ENCODE measurements at places on chromosomes 6 and 20.

GRCh38 chr6:57974653-57975052 lies 657.2 kb downstream of the PRIM2 start:
- no peak for DNase-seq

DNA sequence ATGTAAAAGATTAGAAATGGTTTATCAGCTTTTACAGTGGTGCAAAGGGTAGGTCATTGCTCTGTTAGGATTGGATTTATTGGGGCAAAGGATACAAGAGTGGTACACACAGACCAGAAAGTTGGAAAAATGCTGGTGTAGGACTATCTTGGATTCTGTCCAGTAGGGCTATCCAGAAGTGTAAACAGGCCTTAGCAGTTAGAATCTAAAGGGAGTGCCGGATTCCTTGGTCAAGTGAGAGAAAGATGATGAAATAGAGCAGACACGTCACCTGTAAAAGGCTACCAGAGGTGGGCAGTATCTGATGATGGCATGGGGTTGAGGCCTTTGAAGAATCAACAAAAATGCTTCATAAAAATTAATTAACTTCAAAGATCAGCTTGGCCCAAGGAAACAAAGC lies 975.9 kb downstream of the KIF16B start:
- DNase-seq, result no peak

- DNase-seq, result no peak
Observed at GRCh38 chr20:35301426-35301825, 9.2 kb upstream of the FAM83C start.

DNA sequence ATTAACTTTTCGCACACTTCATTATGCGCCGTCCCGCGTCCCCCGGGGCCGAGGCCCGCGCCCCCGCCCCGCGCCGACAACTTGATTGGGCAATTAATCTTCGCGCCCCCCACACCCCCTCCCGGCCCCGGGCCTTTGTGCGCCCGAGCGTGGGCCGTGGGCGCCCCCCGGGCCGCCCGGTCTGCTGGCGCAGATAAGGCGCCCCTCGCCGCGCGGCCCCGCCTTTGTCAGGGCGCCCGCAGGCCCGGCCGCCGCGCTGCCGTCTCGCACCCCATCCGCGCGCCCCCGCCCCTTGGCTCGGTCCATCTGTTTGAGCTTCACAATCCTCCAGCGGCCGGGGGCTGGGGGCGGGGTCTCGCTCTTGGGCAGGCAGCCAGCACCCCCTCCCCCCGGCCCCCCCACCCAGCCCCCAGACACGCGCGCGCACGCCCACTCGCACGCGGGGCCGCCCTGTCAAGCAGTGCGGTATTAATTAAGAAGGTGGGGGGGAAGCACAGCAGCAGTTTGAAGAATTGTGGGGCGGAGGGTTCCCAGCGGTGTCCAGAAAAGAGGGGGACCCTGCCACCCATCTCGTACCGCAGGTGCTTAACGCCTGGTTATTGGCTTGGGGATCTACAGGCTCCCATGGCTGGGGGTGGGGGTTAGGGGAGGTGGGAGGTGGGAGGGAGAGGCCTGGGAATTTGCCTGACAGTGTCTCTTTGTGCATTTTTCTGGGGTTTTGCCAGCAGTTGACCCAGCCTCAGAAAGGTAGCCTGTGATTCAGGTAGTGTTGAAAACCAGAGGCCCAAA lies 34.6 kb upstream of the SCRT2 start:
- no peak for DNase-seq

GRCh38 chr6:152893187-152893586 lies 89.7 kb downstream of the FBXO5 start:
- DNase-seq, result no peak

DNA sequence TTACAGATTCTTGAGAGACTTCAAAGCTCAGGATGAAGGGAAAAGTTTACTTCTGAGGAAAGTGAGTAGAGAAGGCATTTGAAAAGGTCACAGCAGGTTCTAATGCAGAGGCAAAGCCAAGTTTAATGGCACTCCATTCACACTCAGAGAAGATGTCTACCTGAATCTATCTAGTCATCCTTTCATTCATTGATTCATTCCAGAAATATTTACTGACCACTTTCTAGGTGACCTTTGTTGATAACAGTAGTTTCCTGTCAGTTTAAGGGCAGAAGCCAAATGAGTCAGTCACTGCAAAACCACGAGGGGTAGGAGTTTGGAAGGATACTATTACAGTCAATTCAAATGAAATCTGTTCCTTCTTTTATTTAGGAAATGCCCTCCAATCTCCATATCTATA lies 30.8 kb downstream of the FBXO5 start:
- no peak for DNase-seq

DNA sequence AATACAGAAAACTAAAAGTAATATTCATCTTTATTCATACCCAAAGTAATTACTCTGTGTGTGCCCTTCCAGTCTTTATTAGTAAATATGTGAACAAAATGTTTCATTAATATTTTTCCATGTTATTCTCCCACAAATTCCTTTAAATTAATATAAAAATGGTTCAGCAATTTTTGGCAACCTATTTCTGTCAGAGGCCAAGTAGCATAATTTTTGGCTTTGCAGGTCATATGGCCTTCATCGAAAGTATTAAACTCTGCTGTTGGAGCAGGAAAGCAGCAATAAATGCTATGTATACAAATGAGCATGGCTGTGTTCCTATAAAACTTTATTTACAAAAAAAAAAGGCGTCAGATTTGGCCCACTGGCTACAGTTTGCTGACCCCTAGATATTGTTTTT lies 16.1 kb downstream of the ZC2HC1B start:
- no peak for DNase-seq

- DNase-seq, result peak; percentile 56
Observed at GRCh38 chr20:50691573-50692551, 520 bp upstream of the RIPOR3 start.

DNA sequence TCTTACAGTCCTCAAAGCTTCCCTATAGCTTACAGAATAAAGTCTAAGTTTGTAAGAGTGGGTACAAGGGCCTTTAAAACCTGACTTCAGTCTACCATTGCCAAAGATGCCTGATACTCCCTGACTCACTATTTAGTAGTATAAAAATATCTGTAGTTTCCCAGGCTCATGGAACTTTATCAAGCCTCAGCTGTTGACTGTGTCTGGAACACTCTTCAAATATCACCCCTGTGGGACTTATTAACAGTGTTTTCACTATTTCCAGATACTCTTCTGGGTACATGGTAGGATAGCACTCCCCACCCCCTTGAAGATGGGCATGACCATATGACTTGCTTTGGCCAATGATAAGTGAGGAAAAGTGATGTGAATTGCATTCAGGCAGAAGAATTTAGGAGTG lies 105.3 kb upstream of the TENT5A start:
- no peak for DNase-seq

GRCh38 chr6:134640229-134640628 lies 309.7 kb downstream of the ALDH8A1 start:
- DNase-seq, result no peak

GRCh38 chr6:35088281-35089215 lies 52.6 kb downstream of the TCP11 start:
- DNase-seq, result peak; percentile 2

GRCh38 chr20:15063081-15063480 lies 725.7 kb upstream of the FLRT3 start:
- DNase-seq, result no peak

DNA sequence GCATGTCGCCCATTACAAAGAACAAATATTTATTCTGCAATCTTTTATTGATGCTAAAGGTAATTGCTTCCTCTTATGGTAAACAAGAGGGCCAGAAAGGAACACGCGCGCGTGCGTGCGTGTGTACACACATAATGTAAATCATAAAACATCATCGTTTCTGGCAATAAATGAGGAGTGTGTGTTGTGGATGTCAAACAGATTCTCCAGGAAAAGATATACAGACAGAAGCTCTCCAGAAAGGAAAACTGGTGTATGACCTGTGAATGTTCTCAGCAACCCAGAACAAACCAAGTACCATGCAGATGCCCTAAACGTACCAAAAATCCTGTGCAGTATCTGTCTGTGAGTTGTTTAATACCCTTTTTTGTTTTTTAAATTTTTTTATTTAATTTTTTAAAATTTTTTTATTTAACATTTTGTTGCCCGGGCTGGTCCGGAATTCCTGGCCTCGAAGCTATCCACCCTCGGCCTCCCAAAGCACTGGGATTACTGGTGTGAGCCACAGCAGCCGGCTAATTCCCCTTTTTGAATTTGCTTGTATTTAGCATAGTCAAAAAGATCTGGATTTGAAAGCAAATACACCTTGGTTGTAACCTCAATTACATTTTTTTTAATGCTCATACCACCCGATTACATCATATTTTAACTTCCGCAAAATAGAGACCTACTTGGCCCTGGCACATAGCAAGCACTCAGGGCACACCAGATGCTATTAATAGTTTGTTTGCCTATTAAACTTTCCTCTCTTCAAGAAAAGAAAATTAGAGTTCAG lies 909 bp upstream of the NUDT3 start:
- DNase-seq, result no peak

DNA sequence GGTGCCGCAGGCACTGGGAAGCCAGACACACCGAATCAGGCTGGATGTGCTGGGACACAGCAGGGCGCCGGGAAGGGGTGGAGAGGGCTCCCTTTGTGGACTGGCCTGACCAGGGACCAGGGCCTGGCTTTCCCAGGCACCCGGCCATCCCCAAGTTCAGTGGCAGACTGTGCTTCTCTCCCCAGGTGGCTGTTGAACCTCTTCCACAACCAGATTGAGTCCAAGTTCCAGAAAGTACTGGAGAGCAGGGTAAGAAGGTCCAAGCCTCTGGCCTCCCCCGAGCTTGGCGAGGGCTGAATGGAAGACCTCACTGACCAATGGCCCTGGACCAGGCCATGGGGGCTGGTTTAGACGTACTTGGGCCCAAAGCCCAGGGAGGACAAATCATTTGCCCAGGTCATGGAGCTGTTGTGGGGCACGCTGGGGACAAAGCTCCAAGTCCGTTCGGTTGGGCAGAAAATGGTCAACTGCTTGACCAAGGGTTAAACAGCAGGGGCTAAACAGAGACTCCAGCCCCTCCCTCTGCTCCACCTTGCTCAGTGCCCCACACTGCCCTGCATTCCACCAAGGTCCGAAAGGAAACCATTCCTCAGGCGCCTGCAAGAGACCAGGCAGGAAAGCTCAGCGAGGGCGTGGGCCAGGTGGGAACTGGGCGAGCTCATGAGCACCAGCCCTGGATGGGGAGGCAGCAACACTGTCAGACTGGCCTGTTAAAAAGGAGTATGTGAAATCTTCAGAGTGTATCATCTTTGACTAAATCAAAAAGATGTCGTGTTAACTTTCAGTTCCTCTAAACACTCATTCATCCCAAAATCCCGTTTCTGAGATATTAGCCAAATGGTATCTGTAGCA lies 9.1 kb downstream of the LBP start:
- peak; percentile 57 for DNase-seq

DNA sequence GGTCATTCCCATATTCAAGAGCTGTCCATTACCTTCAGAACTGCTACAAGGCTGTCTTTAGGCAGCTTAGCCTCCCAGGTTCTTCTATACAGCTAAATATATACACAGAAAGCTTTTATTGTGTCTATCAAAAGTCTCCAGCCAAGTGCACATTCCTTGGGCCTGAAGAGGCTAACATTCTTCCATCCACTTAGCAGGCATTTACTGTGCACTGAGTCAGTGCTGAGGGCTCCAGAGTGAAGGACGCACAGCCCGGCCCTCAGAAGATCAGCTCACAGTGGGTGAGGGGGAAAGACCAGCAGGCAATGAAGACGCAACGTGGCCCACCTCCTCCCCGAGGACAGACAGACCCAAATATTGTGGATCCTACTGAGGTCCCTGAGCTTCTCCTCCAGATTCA lies 569.9 kb downstream of the CDH26 start:
- no peak for DNase-seq

DNA sequence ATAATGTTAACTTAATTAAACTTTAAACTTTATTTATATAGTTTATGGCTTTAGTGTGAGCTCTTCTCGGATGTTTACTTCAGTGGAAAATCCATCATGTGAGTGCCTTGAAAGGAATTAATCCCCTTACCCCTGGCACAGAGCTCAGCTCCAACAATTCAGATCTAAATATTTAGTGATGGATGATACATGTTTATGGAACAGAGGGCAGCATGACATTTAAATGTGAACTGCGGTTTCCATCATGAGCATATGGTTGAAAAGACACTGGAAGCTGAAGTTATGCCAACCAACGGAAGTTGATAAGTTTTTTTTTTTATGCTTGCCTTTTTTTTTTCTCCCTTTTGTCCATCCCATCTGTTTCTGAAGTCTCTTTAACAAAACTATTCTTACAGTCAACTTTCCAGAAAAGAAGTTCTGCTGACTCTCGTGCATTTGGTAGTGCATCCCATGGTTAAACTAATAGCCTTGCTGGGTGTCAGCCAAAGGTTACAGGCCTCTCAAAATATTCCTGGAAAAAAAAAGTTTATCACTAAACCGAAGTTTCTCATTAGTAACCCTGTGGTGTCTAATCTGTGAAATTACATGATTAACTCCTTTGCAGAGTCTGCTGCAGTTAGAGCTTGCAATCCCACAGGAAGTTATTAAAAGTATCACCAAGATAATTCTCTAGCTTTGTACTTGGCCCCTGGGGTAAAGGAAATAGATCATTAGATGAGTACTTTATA lies 243.9 kb upstream of the TCF21 start:
- DNase-seq, result no peak

GRCh38 chr6:98587555-98587954 lies 246.8 kb upstream of the POU3F2 start:
- no peak for DNase-seq

GRCh38 chr6:6893701-6894100 lies 214.1 kb upstream of the RREB1 start:
- no peak for DNase-seq

DNA sequence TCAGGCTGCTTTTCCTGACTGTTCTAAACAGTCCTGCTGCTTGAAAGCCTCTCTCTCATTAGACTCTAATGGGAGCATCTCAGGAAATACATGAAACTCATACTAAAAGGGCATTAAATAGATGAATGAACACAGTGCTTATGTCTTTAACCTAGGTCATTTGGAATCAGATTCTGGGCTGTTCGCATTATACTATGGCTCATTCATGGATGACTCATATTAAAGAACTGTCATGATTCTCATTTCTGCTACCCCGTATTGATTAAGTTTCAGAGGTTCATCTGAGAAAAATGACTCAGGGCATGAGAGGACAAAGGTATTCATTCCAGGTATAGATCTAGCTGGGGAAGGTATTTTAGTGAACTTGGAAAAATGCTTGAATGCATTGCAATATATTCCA lies 335.5 kb downstream of the GJA1 start:
- no peak for DNase-seq

DNA sequence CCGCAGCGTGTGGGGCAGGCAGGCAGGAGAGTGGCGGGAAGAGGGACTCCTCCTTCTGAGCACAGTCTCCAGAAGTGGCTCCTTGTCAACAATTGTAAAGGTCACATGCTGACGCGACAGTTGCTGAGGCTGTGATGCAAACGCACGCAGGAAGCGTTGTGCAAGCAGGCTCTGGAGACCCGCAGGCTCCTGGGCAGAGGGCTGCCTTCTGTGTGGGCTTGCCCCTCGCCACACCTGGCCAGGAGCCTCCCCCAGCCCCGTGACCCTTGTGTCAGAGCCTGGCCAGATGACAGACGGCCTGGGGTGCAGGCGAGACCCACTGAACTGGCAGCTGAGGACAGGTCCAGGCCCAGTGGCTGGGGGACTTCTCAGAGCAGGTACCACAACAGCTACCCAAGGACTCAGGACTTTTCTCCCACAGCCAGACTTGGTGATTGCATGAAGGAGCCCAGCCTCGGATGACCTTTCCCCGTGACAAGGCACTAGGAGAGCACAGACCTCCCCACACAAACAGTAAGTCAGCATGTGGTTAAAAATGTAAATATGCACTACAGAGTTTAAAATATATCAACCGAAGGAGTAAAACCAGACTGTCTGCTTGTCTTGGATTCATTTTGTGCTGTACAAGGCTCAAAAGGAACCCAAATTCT lies 222.1 kb upstream of the RREB1 start:
- DNase-seq, result no peak

Measured in ELF-1 (cell line).